ENCODE measurements at places on chromosomes 5 and 9. TPM values are rescaled to one million over a fixed set of nuclear protein-coding genes. Genes with fewer than 3 reads are reported as not detected.

Gene TTC1
- 54.5 TPM for total RNA-seq

Gene ARID3C
- not detected for total RNA-seq

DNA sequence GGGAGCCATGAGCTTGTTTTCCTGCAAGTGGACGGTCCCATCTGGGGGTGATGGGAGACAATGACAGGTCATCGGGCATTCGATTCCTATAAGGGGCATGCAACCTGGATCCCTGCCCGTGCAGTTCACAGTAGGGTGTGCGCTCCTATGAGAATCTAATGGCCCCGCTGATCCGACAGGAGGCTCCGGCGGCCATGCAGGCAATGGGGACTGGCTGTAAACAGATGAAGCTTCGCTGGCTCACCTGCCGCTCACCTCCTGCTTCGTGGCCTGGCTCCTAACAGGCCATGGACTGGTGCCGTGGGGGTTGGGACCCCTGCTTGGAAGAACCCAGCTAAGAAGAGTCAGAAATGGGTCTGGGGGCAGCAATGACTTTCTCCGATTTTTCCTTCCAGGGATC lies 21.0 kb downstream of the PAEP start:
- no peak overlapping the region for H3K4me3 ChIP-seq
- no peak overlapping the region for H3K27ac ChIP-seq
- no peaks in the 10 kb centered on the region for H3K4me1 ChIP-seq
- H3K36me3 ChIP-seq = no peaks in the 10 kb centered on the region
- H3K27me3 ChIP-seq = no peaks in the 10 kb centered on the region
- no peak for DNase-seq

GRCh38 chr5:13566871-13567339 lies 377.6 kb downstream of the DNAH5 start:
- no peak overlapping the region for H3K4me3 ChIP-seq
- H3K36me3 ChIP-seq = no peaks in the 10 kb centered on the region
- no peak for DNase-seq
- H3K27ac ChIP-seq = no peak overlapping the region
- H3K4me1 ChIP-seq = no peaks in the 10 kb centered on the region

- H3K4me1 ChIP-seq = no peaks in the 10 kb centered on the region
- no peak for DNase-seq
- H3K27me3 ChIP-seq = no peaks in the 10 kb centered on the region
- H3K4me3 ChIP-seq = no peak overlapping the region
- no peak overlapping the region for H3K27ac ChIP-seq
Observed at GRCh38 chr5:164364237-164365208, 859.1 kb downstream of the MAT2B start.

DNA sequence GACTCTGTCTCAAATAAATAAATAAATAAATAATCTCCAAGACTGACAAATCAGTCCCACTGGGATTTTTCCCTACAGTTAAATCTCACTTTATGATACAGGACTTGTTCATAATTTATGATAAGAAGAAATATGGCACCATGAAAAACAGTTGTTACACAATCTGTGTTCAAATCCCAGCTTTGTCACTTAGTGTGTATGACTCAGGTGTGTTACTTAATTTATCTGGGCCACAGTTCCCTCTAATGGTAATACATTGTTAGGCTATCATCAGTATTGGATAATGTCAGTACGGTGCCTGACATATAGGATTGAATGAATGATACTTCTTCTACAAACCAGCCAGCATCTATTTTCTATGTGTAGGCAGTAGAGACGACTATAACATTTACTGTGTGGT lies 23.1 kb downstream of the SLC36A3 start:
- H3K36me3 ChIP-seq = no peaks in the 10 kb centered on the region
- peaks cover 11% of the 10 kb centered on the region for H3K27me3 ChIP-seq
- no peak overlapping the region for H3K4me3 ChIP-seq
- H3K4me1 ChIP-seq = no peaks in the 10 kb centered on the region

DNA sequence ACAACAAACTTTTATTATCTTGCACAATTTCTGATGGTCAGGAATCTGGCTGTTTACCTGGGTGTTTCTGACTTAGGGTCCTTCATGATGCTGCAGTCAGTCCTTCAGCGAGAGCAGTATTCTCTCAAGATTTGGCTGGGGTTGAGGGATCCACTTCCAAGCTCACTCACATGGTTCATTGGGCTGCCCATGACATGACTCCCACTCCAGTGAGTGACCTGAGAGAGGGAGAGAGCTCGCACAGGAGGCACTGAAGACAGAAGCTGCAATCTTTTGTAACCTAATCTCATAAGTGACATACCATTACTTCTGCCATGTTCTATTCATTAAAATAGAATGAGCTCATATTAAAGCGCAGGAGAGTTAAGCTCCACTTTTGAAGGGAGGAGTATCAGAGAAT lies 212.6 kb downstream of the SPATA31D1 start:
- H3K27ac ChIP-seq = no peak overlapping the region
- no peaks in the 10 kb centered on the region for H3K27me3 ChIP-seq
- H3K4me1 ChIP-seq = no peaks in the 10 kb centered on the region
- DNase-seq = no peak
- no peak overlapping the region for H3K4me3 ChIP-seq

DNA sequence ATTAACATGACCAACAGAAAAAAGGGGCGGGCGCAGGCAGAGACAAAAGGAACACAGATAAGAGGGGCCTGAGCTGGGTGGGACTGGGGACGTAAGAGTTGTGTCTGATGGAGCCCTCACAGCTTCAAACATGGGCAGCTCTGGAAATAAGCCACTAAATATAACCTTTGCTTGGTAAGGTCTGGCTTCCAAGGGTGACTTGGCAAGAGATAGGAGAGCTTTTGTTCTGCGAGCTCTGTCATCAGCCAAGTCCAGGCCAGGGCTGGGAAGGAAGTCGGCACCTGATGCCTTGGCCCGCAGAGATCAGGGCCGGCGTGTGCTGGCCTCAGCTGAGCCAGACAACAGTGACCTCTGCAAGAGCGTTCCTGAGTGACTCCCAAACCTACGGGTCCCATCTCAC lies 11.8 kb downstream of the TRUB2 start:
- H3K4me1 ChIP-seq = no peaks in the 10 kb centered on the region
- H3K27ac ChIP-seq = no peak overlapping the region
- no peaks in the 10 kb centered on the region for H3K27me3 ChIP-seq
- peaks cover 8% of the 10 kb centered on the region for H3K36me3 ChIP-seq
- DNase-seq = no peak

DNA sequence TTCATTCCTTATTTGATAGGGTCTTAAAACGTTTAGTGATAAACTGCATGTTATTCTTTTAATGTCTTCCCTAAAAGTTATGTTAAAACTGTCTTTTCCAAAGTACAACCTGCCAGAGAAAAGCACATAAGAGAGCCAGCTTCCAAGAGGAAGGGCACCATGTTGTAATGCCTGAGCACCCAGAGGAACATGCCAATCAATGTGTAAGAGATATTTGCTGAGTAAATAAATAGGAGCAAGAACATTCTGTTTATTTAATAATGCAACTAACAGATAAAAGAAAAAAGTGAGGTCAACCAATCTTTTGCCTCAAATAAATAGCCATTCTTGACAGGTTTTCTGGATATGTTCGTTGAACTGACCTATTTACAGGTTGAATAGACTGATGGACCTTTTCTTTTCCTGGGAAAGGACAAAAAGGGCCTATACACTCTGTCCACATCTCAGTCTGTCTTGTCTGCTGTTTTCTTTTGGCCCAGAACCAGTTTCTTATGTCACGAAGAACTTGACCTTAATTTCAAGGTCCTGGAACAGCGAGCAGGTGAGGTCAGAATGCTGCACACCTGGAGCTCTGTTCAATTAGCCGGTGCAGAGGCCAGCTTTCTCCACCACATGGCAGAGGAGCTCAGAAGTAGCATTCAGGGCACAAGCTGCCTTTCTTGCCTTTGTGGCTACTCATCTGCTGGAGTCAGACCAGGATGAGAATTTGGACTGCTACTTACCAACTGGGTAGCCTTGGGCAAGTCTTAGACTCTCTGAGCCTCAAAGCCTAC lies 77.7 kb downstream of the PLCXD3 start:
- DNase-seq = no peak
- no peaks in the 10 kb centered on the region for H3K4me1 ChIP-seq
- no peaks in the 10 kb centered on the region for H3K27me3 ChIP-seq
- H3K27ac ChIP-seq = no peak overlapping the region
- H3K36me3 ChIP-seq = no peaks in the 10 kb centered on the region

GRCh38 chr5:146041180-146041789 lies 64.1 kb downstream of the PLAC8L1 start:
- peaks cover 13% of the 10 kb centered on the region for H3K27me3 ChIP-seq
- H3K27ac ChIP-seq = no peak overlapping the region
- H3K4me1 ChIP-seq = peaks cover 2% of the 10 kb centered on the region
- DNase-seq = no peak

DNA sequence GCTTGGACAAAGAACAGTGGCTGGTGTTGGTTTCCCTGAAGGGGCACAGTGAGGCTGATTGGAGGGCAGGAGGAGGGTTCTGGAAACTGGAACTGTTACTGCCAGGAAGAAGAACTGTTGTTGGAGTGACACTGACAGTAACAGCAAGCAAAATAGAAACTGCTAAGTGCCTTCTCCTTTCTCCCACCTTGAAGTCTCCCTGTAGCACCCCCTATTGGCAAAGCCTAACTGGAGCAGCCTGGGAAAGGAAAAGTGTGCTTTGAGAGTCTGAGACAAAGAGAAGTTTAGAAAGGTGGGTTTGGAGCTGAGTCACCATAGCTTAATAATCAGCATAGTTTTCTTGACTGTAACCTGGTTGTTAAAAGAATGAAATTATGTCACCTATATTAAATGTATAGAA lies 2.5 kb upstream of the TMEM174 start:
- H3K27me3 ChIP-seq = peaks cover 83% of the 10 kb centered on the region
- H3K36me3 ChIP-seq = no peaks in the 10 kb centered on the region
- no peak overlapping the region for H3K4me3 ChIP-seq
- no peak for DNase-seq
- no peak overlapping the region for H3K27ac ChIP-seq

All from activated CD8-positive, alpha-beta memory T cell treated with anti-CD3 and anti-CD28 coated beads, Interleukin-2, amount 10 ng/mL, durations not matched to agents 7 days and 5 days (primary cell).